ENCODE measurements at places on chromosomes 7 and 10. TPM values are rescaled to one million over a fixed set of nuclear protein-coding genes. Genes with fewer than 3 reads are reported as not detected.

DNA sequence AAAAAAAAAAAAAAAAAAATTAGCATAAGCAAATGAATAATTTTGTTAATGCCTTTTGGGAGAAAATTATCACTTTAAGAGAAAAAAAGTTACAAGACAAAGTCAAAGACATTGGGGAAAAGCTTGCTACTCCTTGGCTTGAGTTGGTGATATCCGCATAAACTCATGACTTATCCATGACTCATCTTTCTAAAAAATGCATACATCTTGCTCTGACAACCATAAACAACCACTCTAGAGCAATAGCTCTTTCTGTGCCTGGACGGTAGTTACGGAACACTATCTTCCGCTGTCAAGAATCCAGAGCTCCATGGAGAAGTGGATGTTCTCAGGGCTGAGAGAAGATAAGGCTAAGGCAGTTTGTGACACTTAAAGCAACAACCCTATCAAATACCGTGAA is 281.1 kb upstream of the PFKP start:
- DNase-seq = no peak

DNA sequence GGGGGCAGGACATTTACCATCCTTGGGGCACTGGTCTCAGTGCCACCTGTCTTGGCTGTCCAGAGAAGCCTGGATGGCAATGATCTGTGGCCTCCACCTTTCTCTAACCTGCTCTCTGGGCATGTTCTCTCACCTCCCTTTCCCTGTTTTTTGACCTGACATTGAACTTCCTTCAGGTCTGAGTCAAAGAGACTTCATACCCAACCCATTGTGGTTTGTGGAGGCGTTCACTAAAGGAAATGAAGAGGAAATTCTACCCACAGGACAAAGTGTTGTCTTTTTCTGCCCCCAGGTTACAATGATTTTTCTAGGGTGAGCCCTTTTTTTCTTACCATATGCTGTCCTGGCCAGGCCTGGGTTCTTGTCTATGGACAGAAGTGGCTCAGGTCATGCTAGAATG is 76.6 kb downstream of the CYP26A1 start:
- DNase-seq = no peak

GRCh38 chr7:151662251-151662826 is 142.6 kb upstream of the RHEB start:
- DNase-seq = no peak

GRCh38 chr7:107115762-107116540 is 52.9 kb upstream of the HBP1 start:
- DNase-seq = no peak

DNA sequence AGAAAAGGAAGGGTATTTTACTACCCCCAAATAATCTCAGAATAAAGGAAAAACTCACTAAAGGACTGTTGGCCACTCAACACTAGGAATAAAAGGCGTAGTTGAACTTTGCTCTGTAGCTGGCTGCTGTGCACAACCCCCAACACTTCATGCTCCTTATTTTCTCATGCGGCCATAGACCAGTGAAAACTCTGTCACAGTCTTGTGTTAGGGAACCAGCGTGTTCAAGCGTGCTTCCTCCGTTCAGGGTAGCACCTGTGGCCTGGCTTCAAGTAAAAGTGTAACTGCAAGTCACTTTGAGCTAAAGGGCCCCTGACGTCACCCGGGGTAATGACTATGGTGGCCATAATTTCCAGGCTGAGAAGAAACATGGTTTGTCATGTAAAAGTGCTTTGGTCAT is 27.0 kb downstream of the BLNK start:
- DNase-seq = no peak

DNA sequence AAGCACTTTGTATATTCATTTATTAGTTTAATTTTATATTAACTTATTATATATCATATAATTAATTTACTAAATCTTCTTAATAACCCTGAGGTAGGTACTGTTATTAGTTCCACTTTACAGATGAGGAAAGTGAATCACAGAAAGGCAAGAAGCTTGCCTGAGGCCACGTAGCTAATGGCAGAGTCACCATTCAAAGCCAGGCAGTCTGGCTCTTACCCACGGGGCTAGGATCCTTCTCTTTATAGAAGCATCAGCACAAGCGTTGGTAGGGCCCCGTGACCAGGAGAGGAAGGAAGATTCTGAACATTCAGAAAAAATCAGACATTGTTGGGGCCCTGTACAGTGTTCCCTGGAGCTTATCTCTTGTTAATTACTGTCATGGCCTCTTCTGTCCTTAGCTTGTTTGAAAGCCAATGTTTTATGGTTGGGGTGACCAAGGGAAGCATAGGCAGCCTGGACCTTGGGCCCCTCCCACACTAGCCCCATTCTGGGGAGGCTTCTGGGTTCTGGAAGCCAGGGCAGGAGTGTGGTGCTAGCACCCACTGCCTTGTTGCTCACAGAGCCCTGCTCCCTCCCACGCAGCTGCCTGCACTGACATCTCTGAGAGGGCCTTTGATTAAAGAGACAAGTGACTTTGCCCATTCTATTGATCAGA is 31.1 kb upstream of the SLF2 start:
- no peak for DNase-seq

- no peak for DNase-seq
These were observed 1132.0 kb upstream of the LRRTM3 start for GRCh38 chr10:65793738-65794425.

DNA sequence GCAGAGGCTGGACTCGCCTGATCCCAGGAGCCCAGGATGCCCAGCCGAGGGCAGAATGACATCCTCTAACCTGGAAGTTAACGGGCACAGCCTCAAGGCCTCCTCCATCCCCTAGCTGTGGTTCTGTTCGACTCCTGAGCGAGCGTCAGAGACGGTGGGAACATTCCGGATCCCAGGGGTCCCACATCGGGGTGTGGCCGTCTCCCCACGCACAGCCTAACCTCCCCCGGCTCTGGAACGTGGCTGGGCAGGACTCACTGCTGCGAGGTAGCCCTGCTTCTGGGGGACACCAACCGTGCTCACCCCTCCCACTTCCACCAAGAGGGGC is 8.4 kb downstream of the FOXL3 start:
- no peak for DNase-seq

- no peak for DNase-seq
These were observed 122.0 kb upstream of the INSYN2A start for GRCh38 chr10:127318396-127318795.

DNA sequence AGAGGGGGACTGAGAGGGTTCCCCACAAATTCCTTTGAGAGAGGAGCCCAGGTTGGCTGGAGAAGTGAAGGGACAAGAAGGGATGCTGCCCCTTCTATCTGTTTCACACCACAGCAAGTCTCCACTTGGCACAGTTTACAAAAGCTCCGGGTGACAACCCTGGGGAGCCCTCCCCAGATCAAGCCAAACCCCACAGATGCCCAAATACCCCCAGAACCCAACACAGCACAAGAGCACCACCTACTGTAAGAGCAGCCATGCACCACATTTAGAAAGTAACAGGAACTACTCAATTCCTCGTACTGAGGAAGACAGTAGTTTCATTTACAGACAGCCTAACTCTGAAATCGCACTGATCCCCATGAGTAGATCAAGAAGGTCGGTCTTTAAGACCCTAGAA is 67.8 kb upstream of the ATP6V0A4 start:
- DNase-seq = no peak

DNA sequence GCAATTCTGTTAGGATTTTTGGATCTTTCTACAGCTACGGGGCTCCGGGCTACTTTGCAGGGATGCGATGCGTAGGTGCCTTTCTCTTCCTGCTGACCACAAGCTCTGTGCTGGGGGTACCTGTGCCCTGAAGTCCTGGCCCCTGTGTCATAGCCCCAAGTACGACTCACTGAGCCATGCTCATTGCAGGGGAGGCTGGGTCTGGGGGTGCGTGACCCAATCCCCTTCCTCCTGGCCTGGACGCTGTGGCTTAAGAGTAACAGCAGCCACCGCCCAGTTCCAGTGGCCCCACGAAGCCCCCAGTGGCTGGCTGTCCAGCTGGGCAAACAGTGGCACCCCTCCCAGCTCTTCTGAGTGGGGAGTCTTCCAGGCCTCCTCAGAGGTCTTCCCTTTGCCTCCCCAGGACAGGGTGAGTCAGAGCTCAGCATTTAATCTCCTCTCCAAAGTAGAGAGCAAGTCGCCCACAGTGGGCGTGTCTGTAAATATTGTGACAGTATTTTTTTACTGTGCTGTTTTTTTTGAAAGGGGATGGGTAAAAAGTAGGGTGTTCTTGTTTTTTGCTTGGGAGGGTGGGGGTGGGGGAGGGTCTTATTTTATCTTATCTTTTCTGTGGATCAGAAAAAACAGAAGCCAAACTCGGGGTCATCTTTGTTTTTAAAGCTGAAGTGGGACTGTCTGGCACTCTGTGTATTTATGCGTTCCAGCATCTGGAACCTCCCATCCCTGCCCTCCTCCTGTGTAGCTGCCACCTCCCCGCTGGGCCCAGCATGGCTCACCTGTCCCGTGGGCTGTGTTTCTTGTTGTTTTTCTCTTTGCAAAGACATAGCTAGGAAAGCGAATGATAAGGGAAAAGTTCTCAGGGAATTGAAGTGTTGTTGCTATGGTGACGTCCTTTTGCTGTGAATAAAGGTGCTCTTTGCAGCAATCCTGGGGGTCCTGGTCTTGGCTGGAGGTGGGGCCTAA is 8.2 kb downstream of the LFNG start:
- DNase-seq = no peak

DNA sequence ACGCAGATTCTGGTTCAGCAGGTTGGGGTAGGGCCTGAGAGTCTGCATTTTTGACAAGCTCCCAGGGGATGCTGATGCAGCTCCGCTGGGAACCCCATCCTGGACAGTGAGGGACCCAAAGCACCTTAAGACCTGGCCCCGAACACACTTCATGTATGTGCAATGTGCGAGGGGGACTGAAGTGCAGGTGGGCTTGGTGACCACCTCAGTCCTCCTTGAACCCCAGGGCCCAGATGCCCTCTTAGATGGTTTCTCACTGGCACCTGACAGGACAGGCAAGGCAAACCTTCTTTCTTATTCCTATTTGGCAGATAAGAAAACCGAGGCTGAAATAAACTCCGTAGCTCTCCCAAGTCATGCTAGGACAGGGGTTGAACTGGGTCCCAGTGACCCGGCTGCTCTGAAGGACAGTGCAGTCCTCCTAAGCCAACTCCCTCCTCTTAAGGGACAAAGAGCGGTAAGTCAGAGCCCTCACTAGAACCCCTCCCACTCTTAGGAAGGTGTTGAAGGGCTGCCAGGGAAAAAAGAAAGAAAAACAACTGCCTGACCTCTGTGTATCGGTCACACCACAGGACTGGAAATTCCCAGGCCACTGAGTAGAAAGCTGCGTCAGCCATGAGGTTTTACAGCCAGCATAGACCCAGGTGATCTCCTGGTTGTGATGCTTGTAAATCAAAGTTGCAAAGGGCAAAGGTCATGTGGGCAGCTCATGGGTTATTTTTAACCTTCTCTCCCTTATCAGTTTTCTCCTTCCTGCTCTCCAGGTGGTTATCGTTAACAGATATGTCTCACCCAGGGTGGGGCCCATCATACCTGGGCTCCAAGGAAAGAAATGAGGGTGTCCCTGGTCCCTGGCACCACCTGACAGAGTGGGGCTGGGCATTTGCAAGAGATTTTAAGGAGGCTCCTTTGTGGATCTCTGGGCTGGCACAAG is 90.9 kb upstream of the SMNDC1 start:
- peak; percentile 99 for DNase-seq

DNA sequence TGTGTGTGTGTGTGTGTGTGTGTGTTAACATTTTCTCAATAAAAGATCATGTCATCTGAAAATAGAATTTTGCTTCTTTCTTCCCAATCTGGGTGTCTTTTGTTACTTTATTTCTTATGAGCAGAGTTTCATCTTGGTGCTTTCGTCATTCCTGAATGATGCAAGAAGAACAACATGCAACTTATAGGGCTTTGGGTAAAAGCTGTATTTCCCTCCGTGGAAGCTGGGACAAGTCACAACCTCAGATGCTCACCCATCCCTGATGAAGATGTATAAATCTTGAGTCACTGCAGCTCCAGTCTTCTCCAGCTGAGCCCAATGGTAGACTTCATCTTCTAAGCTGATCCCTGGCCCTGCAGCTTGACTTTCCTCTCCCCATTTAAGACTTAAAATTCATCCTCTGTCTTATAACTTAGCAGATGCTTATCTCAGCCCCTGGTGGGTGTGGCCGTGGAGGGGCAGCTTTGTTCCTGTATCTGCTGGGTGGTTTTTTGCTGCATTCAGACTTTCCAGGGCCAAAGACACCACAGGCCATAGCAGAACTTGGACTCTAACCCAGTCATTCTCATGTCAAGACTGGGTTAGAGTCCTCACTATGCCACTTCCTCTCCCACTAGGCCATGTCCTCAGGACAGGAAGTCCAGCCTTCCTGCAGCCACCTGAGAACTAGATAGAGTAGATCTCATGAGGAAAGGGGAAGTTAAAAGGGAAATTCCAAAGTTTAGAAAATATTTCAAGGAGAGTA is 356.4 kb downstream of the TNS3 start:
- DNase-seq = no peak

DNA sequence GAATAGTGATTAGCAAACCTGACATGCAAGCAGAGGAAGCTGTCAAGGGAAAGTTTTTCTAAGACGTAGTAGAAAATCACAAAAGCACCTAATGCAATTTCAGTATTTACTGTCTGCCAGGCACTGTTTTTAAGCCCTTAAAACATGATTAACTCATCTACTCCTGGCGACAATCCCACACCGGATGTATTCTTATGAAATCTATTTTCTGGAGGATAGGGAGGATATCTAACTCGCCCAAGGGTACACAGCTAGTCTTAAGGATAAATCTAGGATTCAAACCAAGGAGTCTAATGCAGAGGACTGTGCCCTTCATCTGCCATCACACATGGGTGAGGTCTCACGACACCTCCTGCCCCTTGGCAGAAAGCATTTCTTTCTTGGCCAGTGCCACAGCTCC is 47.8 kb upstream of the FIGNL1 start:
- no peak for DNase-seq

DNA sequence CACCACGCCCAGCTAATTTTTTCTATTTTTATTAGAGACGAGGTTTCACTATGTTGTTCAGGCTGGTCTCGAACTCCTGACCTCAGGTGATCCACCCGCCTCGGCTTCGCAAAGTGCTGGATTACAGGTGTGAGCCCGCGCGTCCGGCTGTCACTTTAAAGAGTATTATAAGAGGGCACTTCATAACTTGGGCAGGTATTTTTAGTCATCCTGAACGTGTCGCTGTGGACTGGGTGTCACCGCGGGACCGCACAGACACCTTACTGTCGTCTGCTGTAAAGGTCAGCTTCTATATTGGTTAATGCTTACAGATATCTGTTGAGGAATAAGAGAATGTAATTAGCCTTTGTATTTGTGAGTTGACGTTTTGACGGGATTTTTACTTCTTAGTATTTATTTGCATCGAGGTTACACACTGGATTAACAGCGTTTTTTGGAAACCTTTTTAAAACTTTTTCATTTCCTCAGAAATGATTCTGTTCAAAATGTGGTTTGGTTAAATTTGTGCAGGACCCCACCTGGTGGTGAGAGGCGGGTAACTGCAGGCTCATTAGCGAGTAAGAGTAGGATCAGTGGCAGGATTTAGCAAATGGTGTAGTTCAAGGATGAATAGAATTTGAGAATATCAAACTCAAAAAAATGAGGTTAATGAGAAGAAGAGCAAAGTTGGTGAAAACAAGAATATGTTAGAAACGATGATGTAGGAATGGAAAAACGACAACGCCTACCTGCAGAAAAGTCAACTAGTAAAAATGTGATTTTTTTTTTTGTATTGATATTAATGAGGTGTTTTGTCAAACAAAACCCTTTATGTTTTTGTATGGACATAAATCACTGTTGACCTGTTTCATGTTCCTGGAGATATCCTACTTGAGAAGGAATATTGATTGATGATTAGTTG is 3.2 kb downstream of the DNAJB6 start:
- DNase-seq = peak; percentile 25

GRCh38 chr7:112416127-112416526 is 34.1 kb upstream of the IFRD1 start:
- no peak for DNase-seq

GPR141 gene
- total RNA-seq = not detected

NUTM2B gene
- total RNA-seq = not detected

MYL7 gene
- total RNA-seq = not detected

MBL2 gene
- not detected for total RNA-seq

PNLIPRP3 gene
- not detected for total RNA-seq

Measured in epithelial cell of proximal tubule (primary cell).